Neural progenitor cell (in vitro differentiated cells): ENCODE measurements at places on chromosomes 4 and X. TPM values are rescaled to one million over a fixed set of nuclear protein-coding genes. Genes with fewer than 3 reads are reported as not detected.

DNA sequence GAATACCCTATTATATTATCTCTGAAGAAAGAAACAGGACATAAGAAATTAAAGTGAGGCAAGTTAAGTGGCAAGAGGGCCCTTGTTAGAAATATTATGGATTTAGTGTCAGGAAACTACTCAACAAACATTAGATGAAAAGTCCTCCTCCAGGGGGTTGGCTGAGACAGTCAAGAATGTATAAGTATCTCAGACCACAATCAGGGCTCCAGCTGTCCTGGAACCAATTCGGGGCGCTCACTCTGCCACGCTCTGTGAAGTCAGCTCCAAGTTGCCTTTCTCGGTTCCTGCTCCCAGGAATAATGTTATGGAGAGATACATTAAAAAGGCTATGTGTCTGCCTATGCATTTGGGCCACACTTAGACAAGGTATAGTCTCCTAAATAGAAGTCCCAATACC, 73.3 kb downstream of the RASGEF1B start:
- no peak overlapping the region for H3K4me3 ChIP-seq

GRCh38 chrX:135984791-135985156, 461 bp upstream of the SLC9A6 start:
- H3K4me3 ChIP-seq = peak overlapping the region; percentile 66
- H3K36me3 ChIP-seq = no peaks in the 10 kb centered on the region
- DNase-seq = no peak
- H3K27ac ChIP-seq = no peak overlapping the region

GRCh38 chr4:67714955-67715354, 14.0 kb upstream of the UBA6 start:
- H3K36me3 ChIP-seq = no peaks in the 10 kb centered on the region
- peaks cover 17% of the 10 kb centered on the region for H3K4me1 ChIP-seq
- H3K4me3 ChIP-seq = no peak overlapping the region
- DNase-seq = no peak
- H3K27ac ChIP-seq = no peak overlapping the region
- no peaks in the 10 kb centered on the region for H3K27me3 ChIP-seq

- no peaks in the 10 kb centered on the region for H3K36me3 ChIP-seq
- no peaks in the 10 kb centered on the region for H3K4me1 ChIP-seq
- H3K27me3 ChIP-seq = no peaks in the 10 kb centered on the region
- DNase-seq = no peak
- no peak overlapping the region for H3K27ac ChIP-seq
Measured at GRCh38 chr4:96766359-96766758, 926.5 kb downstream of the PDHA2 start.

GRCh38 chr4:15836362-15836761, 58.2 kb downstream of the CD38 start:
- H3K27me3 ChIP-seq = no peaks in the 10 kb centered on the region
- no peak for DNase-seq
- no peaks in the 10 kb centered on the region for H3K36me3 ChIP-seq

- no peaks in the 10 kb centered on the region for H3K4me1 ChIP-seq
- no peaks in the 10 kb centered on the region for H3K36me3 ChIP-seq
- DNase-seq = no peak
- no peaks in the 10 kb centered on the region for H3K27me3 ChIP-seq
Measured at GRCh38 chr4:141652161-141652778, 15.9 kb downstream of the IL15 start.

- peaks cover 7% of the 10 kb centered on the region for H3K4me1 ChIP-seq
- no peaks in the 10 kb centered on the region for H3K27me3 ChIP-seq
- H3K36me3 ChIP-seq = no peaks in the 10 kb centered on the region
Measured at GRCh38 chr4:53653484-53654053, 62.3 kb upstream of the LNX1 start.

DNA sequence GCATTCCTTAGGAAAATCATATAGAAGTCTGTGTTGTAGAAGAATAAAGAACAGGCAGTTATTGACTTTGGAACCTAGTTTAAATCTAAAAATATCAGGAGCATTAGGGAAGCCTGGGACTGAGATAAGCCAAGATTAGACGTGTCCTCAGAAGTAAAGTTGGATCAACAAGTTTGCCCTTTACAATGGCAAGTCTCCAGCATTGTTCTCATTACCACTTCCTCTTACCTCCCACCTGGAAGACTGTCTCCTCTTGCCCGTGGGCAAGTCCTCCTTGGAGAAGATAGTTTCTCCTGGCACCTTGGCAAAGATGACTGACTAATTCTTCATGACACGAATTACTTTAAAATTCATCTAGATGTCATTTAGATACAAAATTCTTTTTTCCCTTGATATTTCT, 37.8 kb downstream of the CNKSR2 start:
- no peaks in the 10 kb centered on the region for H3K4me1 ChIP-seq
- DNase-seq = no peak
- H3K27ac ChIP-seq = no peak overlapping the region
- H3K36me3 ChIP-seq = peaks cover 7% of the 10 kb centered on the region

- H3K27me3 ChIP-seq = peaks cover 20% of the 10 kb centered on the region
- DNase-seq = no peak
- no peak overlapping the region for H3K4me3 ChIP-seq
- no peaks in the 10 kb centered on the region for H3K36me3 ChIP-seq
- H3K4me1 ChIP-seq = peaks cover 8% of the 10 kb centered on the region
Measured at GRCh38 chr4:156966836-156967235, 4.8 kb downstream of the PDGFC start.

DNA sequence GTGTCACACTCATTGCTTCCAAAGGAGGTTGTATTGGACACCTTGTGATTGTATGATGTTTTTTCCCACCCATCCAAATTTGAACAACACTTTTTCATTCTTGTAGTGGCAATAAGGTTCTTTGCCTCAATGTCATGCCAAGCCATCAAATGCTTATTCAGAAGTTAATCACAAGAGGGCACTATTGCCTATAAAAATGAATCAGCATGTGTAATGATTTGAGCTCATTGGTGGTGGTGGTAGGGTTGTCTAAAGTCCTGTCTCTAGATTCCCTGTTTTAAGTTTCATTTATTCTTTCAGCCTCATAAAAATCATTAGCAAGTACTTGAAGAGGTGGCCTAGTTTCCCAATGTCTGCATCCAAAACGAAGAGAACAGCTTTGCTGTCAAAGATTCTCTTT, 37.0 kb downstream of the IRS4 start:
- H3K4me1 ChIP-seq = peaks cover 8% of the 10 kb centered on the region
- peak; percentile 54 for DNase-seq
- no peak overlapping the region for H3K4me3 ChIP-seq
- no peak overlapping the region for H3K27ac ChIP-seq
- H3K27me3 ChIP-seq = no peaks in the 10 kb centered on the region

DNA sequence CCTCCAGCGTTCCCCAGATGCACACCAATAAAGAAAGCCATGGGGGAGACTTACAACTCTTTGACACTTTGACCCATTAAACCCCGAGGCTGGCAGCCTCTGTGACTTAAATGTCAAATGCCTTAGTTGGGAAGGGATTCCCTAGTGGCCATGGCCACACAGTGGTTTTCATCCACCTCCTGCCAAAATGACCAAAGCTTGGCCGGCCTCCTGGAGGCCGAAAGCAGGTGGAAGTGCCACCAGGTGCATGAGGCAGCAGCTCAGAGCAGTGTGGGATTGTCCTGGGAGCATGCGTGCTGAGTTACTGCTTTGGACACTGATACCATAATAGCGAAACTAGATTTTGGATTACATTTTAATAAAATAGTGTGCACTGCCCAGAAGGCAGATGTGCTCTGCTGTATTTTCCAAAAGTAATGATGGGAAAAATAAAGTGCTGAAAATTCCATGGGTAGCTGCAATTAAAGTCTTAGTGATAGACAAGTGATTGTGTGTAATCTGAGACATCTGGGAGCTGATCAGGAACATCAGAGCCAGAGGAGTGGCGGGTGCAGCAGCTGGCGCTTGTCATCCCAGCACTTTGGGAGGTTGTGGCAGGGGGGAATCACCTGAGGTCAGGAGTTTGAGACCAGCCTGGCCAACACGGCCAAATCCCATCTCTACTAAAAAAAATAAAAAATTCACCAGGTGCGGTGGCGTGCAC, 39.8 kb upstream of the TADA2B start:
- H3K4me1 ChIP-seq = peaks cover 17% of the 10 kb centered on the region
- H3K4me3 ChIP-seq = no peak overlapping the region
- DNase-seq = no peak
- H3K27me3 ChIP-seq = no peaks in the 10 kb centered on the region

- no peaks in the 10 kb centered on the region for H3K27me3 ChIP-seq
- peaks cover 9% of the 10 kb centered on the region for H3K4me1 ChIP-seq
- no peak overlapping the region for H3K27ac ChIP-seq
- DNase-seq = no peak
Measured at GRCh38 chr4:159779716-159780115, 676.8 kb downstream of the RAPGEF2 start.

- no peaks in the 10 kb centered on the region for H3K27me3 ChIP-seq
- no peak overlapping the region for H3K4me3 ChIP-seq
- peaks cover 23% of the 10 kb centered on the region for H3K4me1 ChIP-seq
- no peaks in the 10 kb centered on the region for H3K36me3 ChIP-seq
Measured at GRCh38 chrX:39652336-39652735, 445.4 kb downstream of the BCOR start.

DNA sequence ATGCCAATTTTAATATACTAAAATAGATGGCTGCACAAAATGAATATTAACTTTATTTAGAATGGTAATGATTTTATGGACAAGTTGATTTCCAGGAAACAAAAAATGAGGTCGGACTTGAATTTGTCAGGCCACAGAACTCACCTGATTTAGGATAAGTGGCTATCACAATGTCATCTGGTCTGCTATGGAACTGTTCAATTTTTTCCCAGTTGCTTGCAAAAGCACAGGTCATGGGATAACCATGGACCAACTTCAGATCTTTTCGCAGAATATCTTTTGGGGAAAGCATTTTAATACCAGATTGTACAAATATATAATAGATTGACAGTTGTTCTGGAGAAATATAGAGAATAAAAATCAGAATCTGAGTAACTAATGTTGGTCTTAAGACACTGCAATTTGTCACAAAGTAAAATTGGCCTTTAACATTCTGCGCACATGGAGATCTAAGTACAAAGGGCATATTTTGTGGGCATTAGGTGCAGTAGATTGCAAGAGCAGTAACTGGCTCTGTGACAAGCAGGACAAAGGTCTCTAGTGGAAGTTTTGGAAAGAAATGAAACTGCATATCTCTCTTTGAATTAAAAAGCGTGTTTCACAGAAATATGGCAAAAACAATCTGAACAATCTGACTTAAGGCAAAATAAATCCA, 5.4 kb downstream of the SULT1B1 start:
- H3K36me3 ChIP-seq = no peaks in the 10 kb centered on the region
- H3K27me3 ChIP-seq = no peaks in the 10 kb centered on the region
- no peak overlapping the region for H3K27ac ChIP-seq
- H3K4me1 ChIP-seq = peaks cover 5% of the 10 kb centered on the region

DNA sequence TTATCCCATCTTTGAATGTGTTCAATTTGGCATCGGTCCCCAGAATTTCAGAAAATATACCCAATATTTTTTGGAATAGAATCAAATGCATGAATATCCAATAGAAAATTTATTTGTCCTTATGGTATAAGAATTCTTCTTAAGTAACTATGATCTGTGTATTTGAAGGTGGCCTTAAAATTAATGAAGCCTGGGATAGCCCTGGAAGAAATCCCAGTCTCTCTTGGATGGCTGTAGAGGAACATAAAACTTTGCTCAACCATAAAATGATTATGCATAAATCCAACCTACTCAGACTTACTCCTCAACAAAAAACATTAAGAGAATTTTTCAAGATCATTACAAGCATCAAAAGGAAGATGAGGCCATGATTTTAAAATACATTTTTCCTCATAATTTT, 269.4 kb upstream of the SMIM31 start:
- no peaks in the 10 kb centered on the region for H3K36me3 ChIP-seq
- no peak overlapping the region for H3K4me3 ChIP-seq
- H3K27me3 ChIP-seq = no peaks in the 10 kb centered on the region
- DNase-seq = no peak
- no peaks in the 10 kb centered on the region for H3K4me1 ChIP-seq

- DNase-seq = no peak
- H3K27ac ChIP-seq = no peak overlapping the region
- H3K27me3 ChIP-seq = no peaks in the 10 kb centered on the region
- no peak overlapping the region for H3K4me3 ChIP-seq
Measured at GRCh38 chrX:120291211-120291610, 20.1 kb downstream of the TMEM255A start.

DNA sequence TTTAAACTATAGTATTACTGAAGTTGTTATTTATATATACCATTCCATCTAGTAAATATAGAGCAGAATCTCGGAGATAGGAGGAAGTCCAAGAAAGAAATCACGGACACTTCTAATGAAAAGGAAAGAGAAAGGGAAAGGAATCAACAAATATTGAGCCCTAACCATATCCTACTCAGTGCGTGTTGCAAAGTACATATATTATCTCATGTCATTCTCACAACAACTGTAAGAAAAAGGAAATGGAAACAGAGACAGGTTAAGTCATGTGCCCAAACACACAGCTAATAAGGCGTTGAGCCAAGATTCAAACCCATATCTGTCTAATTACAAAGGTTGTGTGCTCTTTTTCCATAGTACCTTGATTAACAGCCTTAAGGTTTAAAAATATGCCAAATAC, 16.0 kb downstream of the HTR2C start:
- no peaks in the 10 kb centered on the region for H3K27me3 ChIP-seq
- DNase-seq = no peak
- no peaks in the 10 kb centered on the region for H3K4me1 ChIP-seq

- H3K27me3 ChIP-seq = peaks cover 10% of the 10 kb centered on the region
- no peak for DNase-seq
- H3K27ac ChIP-seq = no peak overlapping the region
- H3K4me3 ChIP-seq = no peak overlapping the region
Measured at GRCh38 chrX:72314881-72315280, 9.2 kb upstream of the CITED1 start.

- H3K36me3 ChIP-seq = no peaks in the 10 kb centered on the region
- DNase-seq = no peak
Measured at GRCh38 chr4:36772154-36772516, 472.4 kb upstream of the NWD2 start.

Gene SLC2A9
- not detected in 2 replicates for total RNA-seq

Gene FRG2
- total RNA-seq = not detected in 2 replicates

Gene GPM6B
- total RNA-seq = 49.6 and 69.2 TPM in 2 replicates

Gene NUDT11
- total RNA-seq = 35.7 and 58.4 TPM in 2 replicates

Gene CFAP299
- total RNA-seq = not detected in 2 replicates

Gene DDIT4L
- 26.9 and 45.9 TPM in 2 replicates for total RNA-seq

Gene NDNF
- 4.0 and 4.2 TPM in 2 replicates for total RNA-seq

Gene UCHL1
- total RNA-seq = 535 and 638 TPM in 2 replicates

Gene SMIM43
- 0.06 TPM in 1 of 2 replicates, not detected in the other for total RNA-seq

Gene LPAR4
- 49.1 and 63.6 TPM in 2 replicates for total RNA-seq
